CD4-positive, alpha-beta T cell (primary cell): ENCODE measurements at places on chromosomes 2 and 18. TPM values are rescaled to one million over a fixed set of nuclear protein-coding genes. Genes with fewer than 3 reads are reported as not detected.

MREG gene
- total RNA-seq, result 1.8 TPM

CAPG gene
- 23.3 TPM for total RNA-seq

SLC4A5 gene
- 7.8 TPM for total RNA-seq

PPP1CB gene
- 290 TPM for total RNA-seq

DNA sequence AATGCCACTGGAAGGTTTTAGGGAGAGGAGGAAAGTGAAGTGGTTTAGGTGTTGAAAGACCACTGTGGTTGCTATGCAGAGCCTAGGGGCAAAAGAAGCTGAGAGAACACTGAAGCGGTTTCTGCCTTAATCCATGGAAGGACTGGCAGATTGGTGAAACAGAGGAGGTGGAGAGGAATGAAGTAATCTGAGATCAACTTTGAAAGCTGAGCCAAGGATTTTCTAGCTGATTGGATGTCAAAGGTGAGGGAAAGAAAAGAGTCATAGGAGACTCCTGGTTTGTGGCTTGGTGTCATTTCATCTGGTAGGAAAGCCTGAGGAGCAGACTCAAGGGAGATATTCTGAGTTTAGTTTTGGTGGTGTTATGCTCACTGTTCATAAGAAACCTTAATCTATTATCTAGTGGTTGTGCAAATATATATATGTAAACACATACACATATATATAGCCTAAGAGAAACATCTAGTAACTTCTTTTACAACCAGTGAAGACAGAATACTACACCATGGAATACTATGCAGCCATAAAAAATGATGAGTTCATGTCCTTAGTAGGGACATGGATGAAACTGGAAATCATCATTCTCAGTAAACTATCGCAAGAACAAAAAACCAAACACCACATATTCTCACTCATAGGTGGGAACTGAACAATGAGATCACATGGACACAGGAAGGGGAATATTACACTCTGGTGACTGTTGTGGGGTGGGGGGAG is 134.1 kb upstream of the CREB1 start:
- H3K4me1 ChIP-seq, result no peaks in the 10 kb centered on the region
- H3K4me3 ChIP-seq, result no peak overlapping the region
- no peaks in the 10 kb centered on the region for H3K36me3 ChIP-seq
- no peaks in the 10 kb centered on the region for H3K27me3 ChIP-seq

DNA sequence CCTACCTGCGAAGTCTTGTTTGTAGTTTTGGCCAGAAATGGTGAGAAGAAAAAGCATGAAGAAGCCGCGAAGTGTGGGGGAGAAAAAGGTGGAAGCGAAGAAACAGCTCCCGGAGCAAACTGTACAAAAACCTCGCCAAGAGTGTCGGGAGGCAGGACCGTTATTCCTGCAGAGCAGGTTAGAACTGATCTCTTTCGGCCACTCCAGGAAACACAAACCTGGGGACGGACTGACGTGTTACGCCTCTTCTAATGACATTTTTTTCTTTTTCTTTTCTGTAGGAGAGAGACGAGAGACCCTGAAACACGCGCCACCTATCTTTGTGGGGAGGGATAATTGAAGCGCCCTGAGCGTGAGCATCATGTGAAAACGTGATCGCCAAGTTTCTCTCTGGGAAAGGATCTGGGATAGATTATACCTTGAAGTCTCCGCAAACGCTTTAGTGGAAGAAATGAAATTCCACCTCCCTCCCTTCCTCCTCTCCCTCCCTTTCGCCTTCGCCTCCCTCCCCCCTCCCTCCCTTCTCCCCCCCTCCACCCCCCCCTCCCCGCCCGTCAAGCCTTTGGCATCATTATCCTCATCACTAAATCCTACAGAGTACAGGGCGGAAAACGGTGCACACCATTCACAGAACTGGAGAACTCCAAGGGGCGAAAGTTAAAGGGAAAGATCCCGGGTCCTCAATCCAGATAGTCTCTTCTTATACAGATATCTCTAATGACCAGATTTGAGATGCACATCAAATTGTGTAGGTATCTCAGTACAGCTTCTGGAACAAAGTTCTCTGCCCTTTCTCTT is at the start of gene ZEB2:
Gene ZEB2 (minus strand): TSS at position 186 of the 798 bp plus-strand sequence. CDS start 2,769 bp downstream, outside the sequence.
- H3K27me3 ChIP-seq, result peaks cover 77% of the 10 kb centered on the region
- H3K27ac ChIP-seq, result no peak within 1 kb of the TSS
- DNase-seq, result no peak
- H3K36me3 ChIP-seq, result no peaks in the 10 kb centered on the region
- peaks cover 50% of the 10 kb centered on the region for H3K4me1 ChIP-seq

- no peaks in the 10 kb centered on the region for H3K36me3 ChIP-seq
- H3K27me3 ChIP-seq, result no peaks in the 10 kb centered on the region
- DNase-seq, result no peak
- no peak overlapping the region for H3K27ac ChIP-seq
- H3K4me1 ChIP-seq, result no peaks in the 10 kb centered on the region
- H3K4me3 ChIP-seq, result no peak overlapping the region
Measured at GRCh38 chr2:131827481-131828163, 299.9 kb downstream of the CCDC74A start.

GRCh38 chr18:44974174-44974573 is 293.5 kb downstream of the SETBP1 start:
- no peaks in the 10 kb centered on the region for H3K36me3 ChIP-seq
- DNase-seq, result no peak
- H3K27ac ChIP-seq, result no peak overlapping the region
- no peaks in the 10 kb centered on the region for H3K4me1 ChIP-seq
- H3K4me3 ChIP-seq, result no peak overlapping the region
- no peaks in the 10 kb centered on the region for H3K27me3 ChIP-seq

- peak; percentile 53 for DNase-seq
- H3K36me3 ChIP-seq, result no peaks in the 10 kb centered on the region
- no peak overlapping the region for H3K4me3 ChIP-seq
- no peaks in the 10 kb centered on the region for H3K4me1 ChIP-seq
- peaks cover 16% of the 10 kb centered on the region for H3K27me3 ChIP-seq
Measured at GRCh38 chr2:131413148-131413747, 49.3 kb upstream of the RAB6D start.

DNA sequence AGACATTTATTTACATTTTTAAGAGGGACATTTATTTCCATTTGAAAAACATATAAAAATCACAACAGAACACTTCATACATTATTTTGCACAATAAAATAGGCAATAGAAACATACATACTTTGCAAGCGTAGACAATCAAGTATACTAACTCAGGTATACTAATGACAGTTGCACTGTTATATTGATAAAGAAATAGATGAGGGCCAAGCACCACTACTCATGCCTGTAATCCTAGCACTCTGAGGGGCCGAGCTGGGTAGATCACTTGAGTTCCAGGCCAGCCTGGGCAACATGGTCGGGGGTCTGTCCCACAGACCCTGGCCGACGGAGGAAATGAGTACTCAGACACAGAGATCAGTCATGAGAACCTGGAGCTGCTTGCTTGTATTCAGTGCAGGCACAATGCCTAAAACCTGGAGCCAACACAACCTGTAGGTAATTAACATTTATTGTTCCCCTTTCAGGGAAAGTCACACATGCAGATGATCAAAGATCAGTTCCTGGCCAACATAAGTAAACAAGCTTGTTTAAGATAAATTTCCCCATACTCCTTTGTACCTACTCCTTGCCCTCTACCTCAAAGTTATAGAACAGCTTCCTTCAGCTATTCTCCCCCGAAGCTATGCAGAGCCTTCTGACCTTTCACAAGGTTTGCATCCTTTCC is 1960.2 kb downstream of the SUCLG1 start:
- H3K27ac ChIP-seq, result no peak overlapping the region
- no peaks in the 10 kb centered on the region for H3K27me3 ChIP-seq
- H3K36me3 ChIP-seq, result no peaks in the 10 kb centered on the region
- DNase-seq, result no peak
